ENCODE measurements at places on chromosomes 11 and 22.
A peak's percentile ranks its signal among the peaks of the same experiment; 100 is the strongest.

DNA sequence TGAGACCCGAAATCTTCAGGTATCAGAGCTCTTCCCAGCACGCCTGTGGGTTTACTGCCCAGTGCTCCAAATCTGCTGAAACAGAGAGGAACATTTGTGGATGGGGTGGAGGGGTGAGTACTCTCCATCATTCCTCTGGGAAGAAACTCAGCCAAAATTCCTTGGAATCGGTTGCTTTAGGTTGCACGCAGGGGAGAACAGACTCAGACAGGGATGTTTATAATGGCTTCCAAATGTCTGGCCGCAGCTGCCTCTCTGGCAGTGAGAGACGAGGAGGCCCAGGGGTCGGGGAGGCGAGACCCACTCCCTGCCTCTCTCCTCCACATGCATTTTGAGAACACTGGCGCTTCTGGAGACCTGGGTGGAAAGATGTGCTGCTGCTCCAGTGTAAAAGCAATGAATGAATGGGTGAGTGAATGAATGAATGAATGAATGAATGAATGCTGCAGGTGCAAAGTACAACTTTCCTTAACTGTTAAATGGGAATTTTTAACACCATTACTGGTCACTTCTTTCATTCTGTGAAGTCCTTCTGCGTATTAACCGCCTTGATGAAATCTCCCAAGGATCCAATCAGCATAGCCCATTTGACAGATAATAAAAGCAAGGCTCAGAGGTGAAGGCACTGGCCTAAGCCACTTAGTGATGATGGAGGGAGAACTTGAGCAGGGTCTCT, 437.4 kb downstream of the MIAT start:
- no peak for DNase-seq

DNA sequence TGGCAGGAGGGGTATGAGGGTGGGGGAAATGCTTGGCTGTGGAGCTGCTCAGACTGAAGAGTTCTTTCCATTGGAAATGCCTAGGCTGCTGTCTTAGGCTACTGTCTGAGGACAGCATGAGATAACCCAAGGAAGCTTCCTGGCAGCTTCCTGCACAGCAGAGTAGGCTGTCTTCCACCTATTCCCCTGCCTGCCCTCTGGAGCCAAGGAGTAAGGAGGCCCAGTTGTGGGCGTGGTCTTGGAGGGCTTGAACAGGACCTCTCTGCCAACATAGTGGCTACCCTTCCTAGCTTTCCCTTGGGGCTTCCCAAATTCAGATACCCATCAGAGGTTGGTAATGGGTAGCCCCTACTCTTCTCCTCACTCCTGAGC, 25.9 kb downstream of the PHLDB1 start:
- DNase-seq, result no peak

GRCh38 chr22:48661984-48662383, 1165.7 kb downstream of the BRD1 start:
- DNase-seq, result no peak

- no peak for DNase-seq
These were observed 111.6 kb downstream of the PHF21B start for GRCh38 chr22:44898236-44898635.

DNA sequence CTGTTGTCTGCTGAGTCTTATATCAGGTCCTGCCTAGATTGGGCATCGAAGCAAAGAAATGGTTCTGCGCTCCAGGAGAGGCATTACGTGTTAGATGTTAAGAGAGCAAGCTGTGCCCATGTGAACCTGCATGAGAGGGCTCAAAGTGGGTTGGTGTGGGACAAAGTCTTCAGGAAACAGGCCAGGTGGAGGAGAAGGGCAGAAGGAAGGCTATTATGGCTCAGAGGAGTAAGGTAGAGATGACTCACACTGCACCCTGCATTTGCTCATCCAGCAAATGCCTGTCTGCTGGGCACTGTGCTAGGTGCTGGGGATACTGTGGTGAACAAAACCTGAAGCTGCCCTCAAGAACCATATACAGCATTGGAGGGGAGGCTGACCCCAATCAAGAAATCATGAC, 5.8 kb downstream of the USP35 start:
- no peak for DNase-seq

- no peak for DNase-seq
These were observed 4.6 kb upstream of the TMEM123 start for GRCh38 chr11:102457056-102457677.

- no peak for DNase-seq
These were observed 3.9 kb downstream of the DERL3 start for GRCh38 chr22:23834793-23835483.

GRCh38 chr22:46024136-46024840, 47.3 kb upstream of the WNT7B start:
- no peak for DNase-seq

DNA sequence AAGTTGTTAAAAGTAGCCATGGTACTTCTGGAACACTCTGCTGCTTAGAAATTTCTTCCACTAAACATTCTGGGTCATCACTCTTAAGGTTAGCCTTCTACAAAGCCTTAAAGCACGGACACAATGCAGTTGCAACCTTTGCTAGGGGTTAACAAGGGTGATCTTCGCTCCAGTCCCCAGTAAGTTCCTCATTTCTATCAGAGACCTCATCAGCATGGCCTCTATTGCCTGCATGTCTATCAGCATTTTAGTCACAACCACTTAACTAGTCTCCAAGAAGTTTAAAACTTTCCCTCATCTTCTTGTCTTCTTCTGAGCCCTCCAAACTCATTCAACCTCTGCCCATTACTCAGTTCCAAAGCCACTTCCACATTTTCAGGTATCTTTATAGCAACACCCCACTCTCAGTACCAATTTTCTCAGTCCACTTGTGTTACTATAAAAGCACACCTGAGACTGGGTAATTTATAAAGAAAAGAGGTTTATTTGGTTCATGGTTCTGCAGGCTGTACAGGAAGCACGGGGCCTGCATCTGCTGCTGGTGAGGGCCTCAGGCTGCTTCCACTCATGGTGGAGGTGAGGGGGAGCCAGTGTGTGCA, 48.7 kb upstream of the TH start:
- DNase-seq, result no peak

GRCh38 chr11:6541356-6541755, 44.3 kb downstream of the DNHD1 start:
- no peak for DNase-seq

DNA sequence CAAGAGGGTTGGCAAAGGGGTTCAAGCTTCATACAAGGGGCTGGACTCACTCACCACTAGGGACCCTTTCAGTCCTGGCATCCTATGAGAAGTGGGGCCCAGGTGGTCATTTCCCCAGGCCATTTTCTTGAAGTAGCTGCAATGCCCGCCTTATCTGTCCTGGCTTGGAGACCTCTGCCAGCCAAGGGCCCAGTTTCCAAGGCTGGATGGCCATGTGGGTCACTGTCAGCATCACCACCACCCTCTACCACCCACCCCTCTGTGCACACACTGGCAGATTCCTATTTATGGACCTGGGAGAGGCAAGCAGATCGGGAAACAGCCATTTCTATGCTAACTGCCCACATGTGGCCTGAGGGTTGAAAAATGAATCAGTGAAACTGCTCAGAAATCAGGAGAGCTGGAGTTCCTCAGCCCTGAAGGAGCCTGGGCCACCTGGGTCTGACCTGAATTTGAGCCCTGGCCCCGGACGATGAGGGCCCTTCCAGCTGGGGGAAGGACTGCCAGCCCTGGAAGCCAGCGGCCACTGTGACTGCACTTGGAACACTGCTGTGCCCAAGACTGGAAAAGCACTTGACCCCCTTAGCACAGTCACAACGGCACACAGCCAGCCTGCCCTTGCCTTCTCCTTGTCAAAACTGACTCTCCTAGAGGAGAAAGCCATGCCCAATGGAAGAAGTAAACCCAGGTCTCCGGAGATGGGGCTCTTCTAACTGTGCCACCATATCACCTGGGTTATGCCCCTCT, 442.2 kb downstream of the BUD13 start:
- DNase-seq, result no peak

DNA sequence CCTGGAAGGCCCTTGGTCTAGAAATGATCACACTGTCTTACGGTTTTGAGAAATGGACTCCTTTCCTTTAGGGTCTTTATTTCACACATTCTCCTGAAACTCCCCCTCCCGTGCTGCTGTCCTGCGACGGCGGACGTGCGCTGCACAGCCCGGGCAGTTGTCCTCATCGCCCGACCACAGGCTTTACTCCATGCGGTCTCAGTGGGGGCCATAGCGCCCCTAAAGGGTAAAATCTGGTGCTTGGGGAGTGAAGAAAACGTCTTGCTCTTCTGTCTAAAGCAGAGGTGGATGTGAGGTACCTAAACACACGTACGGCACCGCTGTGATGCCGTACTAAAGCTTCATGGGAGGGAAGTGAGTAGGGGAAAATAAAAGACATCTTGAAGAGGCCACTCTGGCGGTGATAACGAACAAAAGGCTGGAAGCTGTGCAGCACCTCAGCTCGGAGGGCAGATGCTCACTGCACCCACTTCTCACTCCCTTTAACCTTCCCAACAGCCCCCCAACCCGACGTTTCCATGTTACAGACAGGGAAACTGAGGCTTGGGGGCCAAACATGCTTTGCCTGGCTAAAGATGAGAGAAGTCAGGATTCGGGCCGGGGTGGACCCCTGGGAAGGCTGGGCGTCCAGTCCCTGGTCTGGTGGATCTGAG, 22.6 kb downstream of the MPPED1 start:
- no peak for DNase-seq

DNA sequence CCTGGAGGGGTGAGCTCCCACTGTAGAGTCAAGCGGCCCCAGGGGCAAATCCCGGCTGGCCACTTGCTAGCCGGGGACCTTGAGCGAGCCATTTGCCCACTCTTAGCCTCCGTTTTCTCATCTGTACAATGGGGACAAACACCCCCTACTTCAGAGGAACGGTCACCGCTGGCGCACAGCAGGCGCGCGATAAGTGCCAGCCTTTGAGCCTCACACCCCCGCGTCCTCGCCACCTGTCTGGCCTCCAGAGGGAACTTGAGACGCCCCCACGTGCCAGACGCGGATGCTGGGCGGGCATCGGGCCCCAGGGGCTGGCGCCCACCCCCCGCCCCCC, 72.6 kb upstream of the TCF20 start:
- DNase-seq, result peak; percentile 62

- DNase-seq, result peak; percentile 13
These were observed 60.1 kb downstream of the PDE3B start for GRCh38 chr11:14703731-14704130.

GRCh38 chr11:69840371-69841169, 21.4 kb upstream of the FGF3 start:
- DNase-seq, result no peak

DNA sequence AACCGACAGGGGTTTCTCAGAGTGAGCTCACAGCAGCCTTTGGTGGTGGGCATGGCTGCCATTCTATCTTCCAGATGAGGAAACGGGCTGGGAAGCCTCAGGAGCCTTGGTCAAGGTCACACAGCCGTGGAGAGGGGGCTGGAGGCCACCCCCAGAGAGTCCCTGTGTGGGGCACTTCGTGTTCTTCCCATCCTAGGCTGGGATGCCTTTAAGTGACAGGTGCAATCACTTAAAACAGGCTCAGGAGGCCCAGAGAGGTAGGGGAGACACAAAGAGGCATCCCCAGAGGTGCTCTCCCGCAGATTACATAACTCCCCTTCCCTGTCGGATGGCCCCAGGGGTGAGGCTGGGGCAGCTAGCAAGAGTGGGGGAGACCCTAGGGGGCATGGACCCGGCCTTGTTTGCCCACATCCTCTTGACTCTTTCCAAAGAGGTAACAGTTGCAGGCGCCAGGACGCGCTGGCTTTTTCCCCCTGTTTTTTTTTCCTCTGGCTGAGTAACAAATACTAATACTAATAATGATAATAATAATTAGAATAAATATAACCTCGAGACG, 17.5 kb upstream of the SHISAL1 start:
- no peak for DNase-seq

GRCh38 chr22:40383905-40384304, 13.5 kb downstream of the SGSM3 start:
- peak; percentile 32 for DNase-seq

- no peak for DNase-seq
These were observed 33.8 kb downstream of the TXN2 start for GRCh38 chr22:36447632-36448031.

DNA sequence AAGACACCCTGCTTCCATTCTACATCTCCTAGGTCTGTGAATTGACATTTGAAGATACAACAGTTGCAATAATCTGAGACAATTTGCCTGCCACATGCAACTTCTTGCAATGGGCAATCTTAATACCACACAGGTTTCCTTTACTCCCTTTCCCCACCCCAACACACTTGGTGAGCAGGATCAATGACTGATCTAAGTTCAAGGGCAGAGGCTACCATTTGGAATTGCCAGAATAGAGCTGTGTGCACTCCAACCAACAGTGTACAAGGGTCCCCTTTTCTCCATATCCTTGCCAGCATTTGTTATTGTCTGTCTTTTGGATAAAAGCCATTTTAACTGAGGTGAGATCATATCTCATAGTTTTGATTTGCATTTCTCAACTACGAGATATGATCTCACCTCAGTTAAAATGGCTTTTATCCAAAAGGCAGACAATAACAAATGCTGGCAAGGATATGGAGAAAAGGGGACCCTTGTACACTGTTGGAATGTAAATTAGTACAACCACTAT, 2.9 kb upstream of the NNMT start:
- DNase-seq, result no peak
